ENCODE measurements at places on chromosomes 1 and 21.

DNA sequence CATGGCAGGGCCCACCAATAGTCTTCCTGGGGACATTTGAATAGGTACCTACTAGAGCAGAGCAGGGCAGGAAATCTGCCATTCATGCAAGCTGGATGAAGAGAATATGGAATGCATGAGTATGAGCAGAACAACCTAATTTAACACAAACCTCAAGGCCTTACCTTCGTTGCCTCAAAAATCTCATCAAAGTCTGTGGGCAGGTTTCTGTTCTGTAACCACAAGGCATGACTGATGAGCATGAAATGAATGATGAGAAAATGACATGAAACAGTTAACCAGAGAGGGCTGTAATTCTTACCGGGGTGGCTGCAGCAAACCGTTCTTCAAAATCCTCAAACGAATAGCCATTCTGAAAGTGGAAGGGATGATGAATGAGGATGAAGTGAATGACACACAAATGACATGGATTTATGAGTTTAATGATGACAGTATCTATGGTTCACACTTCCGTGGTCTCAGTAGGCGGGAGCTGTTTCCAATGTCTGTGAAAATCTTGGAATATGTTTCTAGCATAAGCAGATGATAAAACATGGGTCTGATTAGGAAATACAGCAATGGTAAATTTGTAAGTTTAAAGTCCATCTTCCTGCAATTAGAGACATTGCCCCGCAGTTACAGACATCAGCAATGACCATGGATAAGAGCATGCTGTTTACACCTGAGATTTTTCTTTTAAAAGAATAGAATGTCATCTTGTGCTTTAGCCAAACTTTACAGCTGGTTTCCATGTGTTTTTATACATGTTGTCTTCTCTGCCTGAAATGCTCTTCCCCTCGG is 67.6 kb upstream of the C8B start:
- DNase-seq = no peak

GRCh38 chr1:75594327-75594726 is 16.6 kb downstream of the SLC44A5 start:
- no peak for DNase-seq

DNA sequence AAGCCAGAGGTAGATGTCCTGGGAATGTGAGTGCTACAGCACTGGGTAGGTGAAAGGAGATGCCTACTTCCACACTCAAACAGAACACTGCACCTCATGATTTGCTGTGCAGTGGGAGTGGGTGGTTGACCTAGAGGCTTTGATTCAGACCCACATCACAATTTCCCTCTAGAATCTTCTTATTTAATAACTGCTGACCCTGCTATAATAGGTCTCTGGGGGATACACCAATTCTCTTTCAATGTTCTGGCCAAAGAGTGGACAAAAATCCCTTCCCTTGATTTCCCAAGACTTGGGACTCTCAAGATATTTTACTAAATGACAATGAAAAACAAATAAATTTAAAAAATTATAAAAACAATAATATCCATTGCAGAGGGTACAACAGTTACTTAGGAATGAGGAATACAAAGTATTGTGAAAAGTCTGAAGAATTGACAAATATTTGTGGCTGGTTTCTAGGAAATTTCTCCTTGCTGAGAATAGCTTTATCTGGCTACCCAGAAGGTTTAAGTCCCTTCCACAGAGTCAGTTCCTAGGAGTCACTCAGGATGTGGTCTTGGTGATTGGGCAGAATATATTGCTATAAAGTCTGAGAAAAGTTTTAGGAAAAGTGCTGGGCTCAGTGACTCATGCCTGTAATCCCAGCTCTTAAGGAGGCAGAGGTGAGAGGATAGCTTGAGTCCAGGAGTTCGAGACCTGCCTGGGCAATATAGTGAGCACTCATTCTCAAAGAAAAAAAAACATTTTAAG is 2.4 kb upstream of the FCGR2A start:
- no peak for DNase-seq

DNA sequence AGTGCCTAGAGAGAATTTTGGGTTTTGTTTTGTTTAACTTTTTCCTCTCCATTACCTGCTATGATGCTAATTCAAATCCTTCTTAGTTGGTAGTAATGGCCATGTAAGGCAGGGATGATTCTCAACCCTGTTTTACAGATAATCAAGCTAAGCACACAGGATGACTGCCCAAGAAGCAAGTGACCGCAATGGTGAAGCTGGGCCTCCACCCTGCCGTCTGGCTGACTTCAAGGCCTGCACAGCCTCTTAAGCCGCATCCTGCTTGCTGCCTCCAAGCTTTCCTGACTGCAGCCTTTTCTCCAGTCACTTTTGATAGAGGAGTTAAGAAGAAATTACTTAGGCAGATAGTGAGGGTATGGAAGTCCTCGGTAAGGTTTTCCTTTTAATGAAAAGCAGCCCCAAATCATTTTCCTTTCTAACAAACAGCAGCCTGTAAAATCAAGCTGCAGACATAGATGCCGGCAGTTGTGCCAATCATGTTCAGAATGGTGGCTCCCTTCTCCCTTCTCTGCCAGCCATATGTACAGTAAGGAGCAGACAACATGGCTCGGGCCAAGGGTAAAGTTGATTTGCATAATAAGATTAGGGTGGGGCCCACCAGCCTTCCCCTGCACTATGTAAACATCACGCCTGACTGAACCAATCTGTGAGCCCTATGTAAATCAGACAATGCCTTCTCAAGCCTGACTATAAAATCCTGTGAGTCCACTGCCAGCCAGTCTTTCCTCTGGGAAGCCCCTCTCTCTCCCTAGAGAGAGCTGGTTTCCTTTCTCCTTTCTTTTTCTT is 8.8 kb upstream of the CTBS start:
- peak; percentile 78 for DNase-seq

- no peak for DNase-seq
Observed at GRCh38 chr1:156412653-156413321, 43.8 kb downstream of the RHBG start.

GRCh38 chr1:176878750-176879536 is 285.6 kb downstream of the ASTN1 start:
- DNase-seq = no peak

- DNase-seq = no peak
Observed at GRCh38 chr1:81435175-81435574, 365.6 kb upstream of the ADGRL2 start.

- no peak for DNase-seq
Observed at GRCh38 chr1:239426821-239427475, 40.6 kb downstream of the CHRM3 start.

All from Caki2 (cell line).